Activated naive CD8-positive, alpha-beta T cell treated with anti-CD3 and anti-CD28 coated beads for 36 hours (primary cell): ENCODE measurements at places on chromosomes 5 and 9.

DNA sequence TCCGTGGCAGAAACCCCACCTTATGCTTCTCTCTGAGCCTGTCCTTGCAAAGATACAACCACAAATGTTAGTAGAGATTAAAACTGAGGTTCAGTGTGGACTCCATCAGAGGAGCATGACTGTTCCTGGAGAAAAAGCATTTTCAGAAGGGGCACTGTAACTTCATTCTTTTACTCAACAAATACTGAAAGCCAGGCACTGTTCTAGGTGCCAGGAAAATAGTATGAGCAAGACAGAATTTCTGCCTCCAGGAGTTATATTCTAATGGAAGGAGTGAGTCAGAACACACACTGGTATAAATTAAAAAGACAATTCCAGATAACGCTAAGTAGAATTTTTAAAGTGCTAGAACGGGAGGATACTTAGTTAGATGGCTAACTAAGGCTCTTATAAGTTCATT, 251.4 kb upstream of the GAS1 start:
- no peak for DNase-seq

- DNase-seq = no peak
These were observed 100.4 kb downstream of the SGCD start for GRCh38 chr5:156427315-156427714.

- no peak for DNase-seq
These were observed 73.8 kb downstream of the JAKMIP2 start for GRCh38 chr5:147708708-147709107.

DNA sequence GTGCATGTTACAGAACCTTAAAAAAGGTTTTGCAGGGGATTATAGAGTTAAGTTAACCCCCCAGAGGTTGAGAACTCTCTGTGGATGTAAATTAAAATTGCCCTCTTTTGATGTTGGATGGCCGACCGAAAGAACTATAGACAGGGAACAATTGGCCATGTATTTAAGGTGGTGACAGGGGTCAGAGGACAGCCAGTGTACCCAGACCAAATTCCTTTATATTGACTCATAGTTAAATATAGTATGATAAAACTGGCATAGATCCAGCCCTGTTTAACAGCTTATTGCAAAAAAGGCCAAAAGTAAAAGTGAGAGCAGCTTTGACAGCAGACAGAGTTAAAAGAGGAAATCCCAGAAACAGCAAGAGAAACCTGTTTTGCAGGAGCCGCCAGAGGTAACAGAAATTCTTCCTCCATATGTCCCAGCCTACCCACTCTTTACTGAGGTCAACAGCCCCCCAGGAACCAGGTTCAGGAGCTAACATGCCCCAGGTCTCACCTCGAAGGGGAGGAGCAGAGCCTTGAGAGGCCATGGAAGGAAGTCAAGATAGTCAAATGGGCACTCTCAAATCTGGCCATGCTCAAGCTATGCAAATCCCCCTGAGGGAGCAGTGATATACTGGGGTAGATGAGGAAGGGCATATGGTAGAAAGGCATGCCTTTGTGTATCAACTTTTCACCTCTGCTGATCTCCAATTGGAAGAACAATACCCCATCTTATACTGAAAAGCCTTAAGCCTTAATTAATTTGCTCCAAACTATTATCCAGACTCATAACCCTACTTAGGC, 156.4 kb upstream of the COX7C start:
- DNase-seq = no peak

- DNase-seq = no peak
These were observed 92.7 kb downstream of the TMC1 start for GRCh38 chr9:72614067-72614466.

- no peak for DNase-seq
These were observed 96.0 kb downstream of the ACTL7B start for GRCh38 chr9:108759835-108760234.
